Sciatic nerve (tissue), 2 donors: ENCODE measurements at places on chromosomes 2 and 18. TPM values are rescaled to one million over a fixed set of nuclear protein-coding genes. Genes with fewer than 3 reads are reported as not detected.

GRCh38 chr2:235416858-235417499, 76.9 kb upstream of the AGAP1 start:
- DNase-seq: no peak

DNA sequence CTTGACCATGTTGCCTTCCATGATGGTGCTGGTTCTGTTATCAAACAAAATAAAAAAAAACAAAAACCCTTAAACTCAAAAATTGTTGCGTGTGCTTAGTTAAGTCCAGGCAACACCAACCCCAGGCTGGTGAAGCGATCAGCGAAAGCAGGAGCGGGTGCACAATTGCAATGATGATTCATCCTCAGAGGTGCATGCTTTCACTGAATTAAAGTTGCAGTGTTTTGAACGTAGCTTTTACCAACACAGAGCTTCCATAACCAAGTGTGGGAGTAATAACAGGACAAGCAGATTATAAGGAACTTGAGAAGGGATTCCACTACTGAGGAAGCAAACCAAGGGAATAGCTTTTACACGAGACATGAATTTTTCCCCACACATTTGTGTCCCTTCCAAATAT, 39.7 kb upstream of the RAPH1 start:
- DNase-seq: no peak

NEB gene
- 2.2 TPM for total RNA-seq

GRCh38 chr2:127768775-127769479, 42.0 kb downstream of the WDR33 start:
- no peak for DNase-seq

OTOS gene
- not detected for total RNA-seq

ADCYAP1 gene
- 0.27 TPM for total RNA-seq

DNA sequence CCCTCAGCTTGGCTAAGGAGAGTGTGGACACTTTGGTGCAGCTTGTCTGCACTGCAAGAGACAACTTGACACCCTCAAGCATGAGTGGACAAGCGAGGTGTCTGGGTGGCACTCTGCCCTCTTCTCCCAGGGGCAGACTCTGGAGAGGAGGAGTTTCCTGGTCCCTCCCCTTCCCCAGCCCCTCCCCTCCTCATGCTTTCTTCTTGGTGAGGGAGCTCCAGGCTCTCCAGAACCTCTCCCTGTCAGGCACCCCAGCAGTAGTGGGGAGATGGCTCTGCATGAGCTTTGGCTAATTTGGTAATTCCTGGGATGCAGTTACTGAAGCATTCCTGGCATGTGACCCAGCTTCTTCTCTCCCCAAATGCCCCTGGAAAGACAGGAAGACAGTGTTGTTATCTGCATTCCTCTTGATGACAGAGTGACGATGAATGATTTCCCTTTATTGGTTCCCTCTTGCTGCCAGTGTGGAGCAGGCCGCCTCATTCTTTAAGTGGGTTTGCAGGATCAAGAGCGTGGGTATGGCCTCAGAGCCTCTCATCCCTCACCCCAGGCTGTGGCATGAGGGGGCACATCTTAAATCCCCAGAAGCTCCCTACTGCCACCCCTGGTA, 89.2 kb downstream of the STPG4 start:
- no peak for DNase-seq

DNA sequence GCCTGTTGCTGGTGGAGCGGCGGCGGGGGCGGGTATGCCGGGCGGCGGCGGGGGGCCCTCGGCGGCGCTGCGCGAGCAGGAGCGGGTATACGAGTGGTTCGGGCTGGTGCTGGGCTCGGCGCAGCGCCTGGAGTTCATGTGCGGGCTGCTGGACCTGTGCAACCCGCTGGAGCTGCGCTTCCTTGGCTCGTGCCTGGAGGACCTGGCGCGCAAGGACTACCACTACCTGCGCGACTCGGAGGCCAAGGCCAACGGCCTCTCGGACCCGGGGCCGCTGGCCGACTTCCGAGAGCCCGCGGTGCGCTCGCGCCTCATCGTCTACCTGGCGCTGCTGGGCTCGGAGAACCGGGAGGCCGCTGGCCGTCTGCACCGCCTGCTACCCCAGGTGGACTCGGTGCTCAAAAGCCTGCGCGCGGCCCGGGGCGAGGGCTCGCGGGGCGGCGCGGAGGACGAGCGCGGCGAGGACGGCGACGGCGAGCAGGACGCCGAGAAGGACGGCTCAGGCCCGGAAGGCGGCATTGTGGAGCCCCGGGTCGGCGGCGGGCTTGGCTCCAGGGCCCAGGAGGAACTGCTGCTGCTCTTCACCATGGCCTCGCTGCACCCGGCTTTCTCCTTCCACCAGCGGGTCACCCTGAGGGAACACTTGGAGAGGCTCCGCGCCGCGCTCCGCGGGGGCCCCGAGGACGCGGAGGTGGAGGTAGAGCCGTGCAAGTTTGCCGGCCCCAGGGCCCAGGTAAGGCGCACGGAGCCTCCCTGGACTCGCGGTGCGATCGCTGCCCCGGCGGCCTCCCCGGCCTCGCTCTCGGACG, 1.0 kb downstream of the ZCCHC2 start:
- DNase-seq: peak; percentile 68

C18orf32 gene
- 54.6 TPM for total RNA-seq

GALNT13 gene
- total RNA-seq: 0.49 TPM

DNA sequence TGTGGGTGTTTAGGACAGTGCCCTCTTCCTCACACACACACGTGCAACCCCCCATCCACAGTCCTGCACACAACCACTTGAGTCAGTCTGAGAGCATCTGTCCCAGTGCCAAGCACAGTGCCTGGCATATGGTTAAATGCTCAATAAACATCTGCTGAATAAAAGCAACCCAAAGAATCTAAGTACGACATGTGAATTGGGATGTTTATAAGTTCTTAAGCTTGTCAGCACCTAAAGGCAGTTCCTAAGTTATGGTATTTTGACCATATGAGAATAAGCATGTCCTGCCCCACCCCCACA, 37.8 kb downstream of the CAPN13 start:
- no peak for DNase-seq

RNF125 gene
- total RNA-seq: 8.5 TPM

CXCR4 gene
- total RNA-seq: 39.8 TPM

FBLN7 gene
- total RNA-seq: 2.3 TPM

DNA sequence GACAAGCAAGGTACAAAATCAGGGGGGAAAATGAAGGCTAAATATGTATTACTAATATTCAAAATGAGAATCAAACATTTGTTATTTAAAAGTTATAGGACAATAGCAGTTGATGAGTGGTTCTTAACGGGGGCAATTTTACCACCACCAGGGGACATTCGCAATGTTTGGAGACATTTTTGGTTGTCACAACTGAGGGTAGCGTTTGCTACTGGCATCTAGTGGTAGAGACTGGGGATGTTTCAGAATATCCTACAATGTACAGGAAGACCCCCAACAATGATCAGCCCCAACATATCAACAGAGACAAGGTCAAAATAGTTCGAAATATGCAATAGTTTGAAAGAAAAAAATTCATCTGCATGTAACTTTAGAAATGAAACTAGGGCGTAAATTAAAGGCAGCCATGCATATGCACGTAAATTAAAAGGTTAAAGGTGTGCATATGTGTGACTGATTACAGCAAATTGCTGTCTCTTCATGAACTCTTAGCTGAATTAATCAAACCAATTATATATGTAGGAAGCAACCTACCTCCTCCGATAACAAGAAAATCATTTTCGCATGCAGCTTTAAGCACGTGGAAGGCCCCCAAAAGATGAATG, 61.2 kb upstream of the CUL3 start:
- DNase-seq: no peak

POTEJ gene
- not detected for total RNA-seq

DNA sequence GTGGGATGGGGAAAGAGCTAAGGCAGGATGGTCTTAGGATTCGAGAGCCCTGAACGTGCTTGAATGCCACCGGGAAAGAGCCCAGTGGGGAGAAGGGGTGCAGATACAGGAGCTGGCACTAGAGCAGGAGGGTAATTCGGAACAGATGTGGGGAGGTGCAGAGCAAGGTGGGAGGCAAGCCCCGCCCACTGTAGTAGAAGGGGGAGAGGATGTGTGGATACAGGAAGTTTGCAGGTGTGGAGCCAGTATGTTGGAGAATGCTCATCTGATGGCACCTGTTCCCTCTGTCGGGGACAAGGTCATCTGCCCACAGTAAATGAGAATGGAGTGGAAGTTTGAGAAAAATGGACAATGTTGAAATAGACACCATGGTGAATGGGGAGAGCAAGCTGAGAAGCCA, 28.8 kb downstream of the CHST10 start:
- DNase-seq: no peak

DNA sequence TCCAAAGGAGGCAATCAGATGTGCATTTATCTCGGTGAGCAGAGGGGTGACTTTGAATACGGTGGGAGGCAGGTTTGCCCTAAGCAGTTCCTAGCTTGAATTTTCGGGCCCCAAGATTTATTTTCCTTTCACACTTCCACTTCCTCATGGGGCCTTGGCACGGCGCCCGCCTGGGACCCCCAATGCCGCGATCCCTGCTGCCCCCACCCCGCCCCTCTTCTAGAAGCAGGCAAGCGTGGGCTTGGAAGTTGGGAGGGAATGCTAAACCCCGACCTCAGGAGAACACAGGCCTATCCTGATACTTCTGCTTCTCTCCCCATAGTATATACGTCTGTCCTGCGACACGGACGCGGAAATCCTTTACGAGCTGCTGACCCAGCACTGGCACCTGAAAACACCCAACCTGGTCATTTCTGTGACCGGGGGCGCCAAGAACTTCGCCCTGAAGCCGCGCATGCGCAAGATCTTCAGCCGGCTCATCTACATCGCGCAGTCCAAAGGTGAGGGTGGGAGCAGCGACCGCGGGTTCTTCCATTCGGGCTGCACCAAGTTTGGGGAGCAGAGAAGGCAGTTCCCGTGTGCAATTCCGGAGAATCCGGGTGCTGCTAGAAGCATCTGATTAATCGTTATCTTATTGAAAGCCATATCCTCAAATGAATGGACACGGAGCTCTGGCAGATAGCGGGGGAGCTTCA, 21.6 kb downstream of the TRPM8 start:
- DNase-seq: no peak

LRP1B gene
- 0.62 TPM for total RNA-seq

UGT1A5 gene
- total RNA-seq: not detected

LAMA1 gene
- total RNA-seq: 2.0 TPM

- DNase-seq: no peak
Observed at GRCh38 chr2:149122516-149122915, 84.0 kb downstream of the LYPD6B start.

LYPD6 gene
- 10.0 TPM for total RNA-seq

DNA sequence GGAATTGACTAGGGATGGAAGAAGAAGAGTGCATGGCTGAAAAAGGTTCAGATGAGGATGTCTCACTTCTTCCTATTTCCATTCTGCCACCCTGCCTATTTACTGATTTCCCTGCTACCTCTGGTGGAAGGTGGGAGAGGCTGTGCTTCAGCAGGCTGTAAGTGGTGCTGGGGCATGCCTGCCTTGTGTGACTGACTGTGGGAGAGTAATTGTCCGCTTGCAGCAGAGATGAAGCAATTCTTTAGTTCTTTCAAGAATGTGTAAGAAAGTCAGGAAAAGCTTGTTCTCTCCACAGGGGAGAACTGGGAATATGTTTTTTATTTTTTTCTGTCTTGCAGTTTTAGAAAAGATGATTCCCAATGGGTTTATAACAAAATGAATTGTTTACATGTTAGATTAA, 72.5 kb upstream of the NYAP2 start:
- DNase-seq: no peak

GRCh38 chr2:71552861-71553301, 99.5 kb downstream of the DYSF start:
- no peak for DNase-seq

DCC gene
- not detected for total RNA-seq

RESP18 gene
- not detected for total RNA-seq

LYG2 gene
- not detected for total RNA-seq

- DNase-seq: no peak
Observed at GRCh38 chr2:165957030-165957675, 3.6 kb upstream of the TTC21B start.

CPLX4 gene
- not detected for total RNA-seq

GRCh38 chr18:8771930-8772329, 66.6 kb downstream of the MTCL1 start:
- peak; percentile 71 for DNase-seq

- DNase-seq: no peak
Observed at GRCh38 chr2:203678971-203679370, 27.5 kb upstream of the CD28 start.

- no peak for DNase-seq
Observed at GRCh38 chr2:128702616-128703015, 383.9 kb upstream of the HS6ST1 start.

- DNase-seq: no peak
Observed at GRCh38 chr2:162874412-162874811, 35.8 kb upstream of the KCNH7 start.

DNA sequence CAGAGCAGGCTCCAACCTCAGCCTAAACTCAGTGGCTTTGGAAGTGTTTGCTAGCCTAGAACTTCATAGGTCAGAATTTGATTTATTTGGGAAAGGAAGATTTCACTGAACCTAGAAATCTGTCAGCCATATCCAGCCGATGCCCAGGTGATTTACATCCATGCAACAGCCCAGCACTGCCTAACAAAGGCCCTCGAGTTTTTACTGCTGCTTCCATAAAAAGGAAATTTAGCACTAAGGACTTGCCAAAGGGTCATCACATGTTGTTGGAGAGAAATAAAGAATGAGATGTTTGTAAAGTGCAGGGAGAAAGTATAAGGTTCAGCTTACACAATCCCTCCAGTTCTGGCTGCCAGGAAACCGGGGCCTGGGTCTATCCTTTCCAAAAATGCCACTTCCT, 614.2 kb downstream of the BCL11A start:
- no peak for DNase-seq

DNA sequence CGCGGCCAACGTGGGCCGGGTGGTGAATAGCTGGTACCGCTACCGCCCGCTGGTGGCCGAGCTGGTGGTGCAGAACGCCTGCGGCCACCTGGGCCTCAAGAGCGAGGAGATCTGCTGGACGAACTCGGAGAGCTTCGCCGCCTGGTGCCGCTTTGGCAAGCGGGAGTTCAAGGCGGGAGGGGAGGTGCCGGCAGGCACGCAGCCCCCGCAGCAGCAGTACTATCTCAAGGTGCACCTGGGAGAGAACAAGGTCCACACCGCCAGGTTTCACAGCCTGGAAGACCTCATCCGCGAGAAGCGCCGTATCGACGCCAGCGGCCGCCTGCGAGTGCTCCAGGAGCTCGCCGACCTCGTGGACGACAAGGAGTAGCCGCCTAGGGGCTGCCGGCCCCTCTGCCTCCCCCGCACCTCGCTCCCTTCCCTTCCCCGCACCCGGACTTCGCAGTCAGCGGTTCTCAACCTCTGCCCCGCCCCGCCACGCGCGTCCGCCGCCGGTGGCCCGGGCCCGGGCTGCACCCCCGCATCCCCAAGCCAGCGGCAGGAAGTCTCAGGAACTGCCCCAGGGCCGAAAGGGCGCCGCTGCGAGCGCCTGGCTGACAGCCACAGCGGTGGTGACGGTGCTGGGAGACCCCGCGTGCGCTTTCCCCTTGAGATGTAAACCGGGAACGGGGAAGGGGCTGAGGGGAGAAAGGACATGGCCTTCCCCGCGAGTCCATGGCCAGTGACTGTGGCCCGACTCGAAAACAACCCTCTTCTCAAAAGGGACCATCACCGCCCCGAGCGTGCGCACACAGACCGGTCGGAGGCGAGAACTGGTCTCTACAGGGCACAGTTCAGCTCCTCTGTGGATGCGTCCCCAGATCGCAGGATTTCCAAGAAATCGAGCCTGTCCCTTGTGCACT, 2.2 kb downstream of the LRATD1 start:
- DNase-seq: peak; percentile 80

- DNase-seq: no peak
Observed at GRCh38 chr2:39666491-39667101, 879 bp downstream of the TMEM178A start.

- DNase-seq: no peak
Observed at GRCh38 chr18:813172-814071, 1.4 kb upstream of the YES1 start.
